SK-MEL-5 (cell line): ENCODE measurements at places on chromosomes 13 and 19.

DNA sequence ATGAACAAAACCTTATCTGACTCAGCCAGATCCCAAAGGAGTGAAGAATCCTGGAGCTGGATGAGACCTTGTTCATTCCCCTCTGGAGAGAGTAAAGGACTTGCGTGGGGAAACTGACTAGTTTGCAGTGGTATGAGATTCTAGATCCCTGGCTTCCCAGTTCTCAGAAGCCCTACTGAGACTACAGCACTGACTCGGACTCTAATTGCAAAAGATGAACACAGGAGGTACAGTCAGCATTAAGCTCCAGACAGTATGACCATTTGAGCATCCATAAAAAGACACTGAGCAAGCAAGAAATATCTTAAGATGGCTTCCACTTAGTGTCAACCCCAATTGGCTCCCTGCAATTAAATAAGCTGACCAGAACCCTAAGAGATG is 6.8 kb downstream of the ZC3H4 start:
- no peak for DNase-seq

DNA sequence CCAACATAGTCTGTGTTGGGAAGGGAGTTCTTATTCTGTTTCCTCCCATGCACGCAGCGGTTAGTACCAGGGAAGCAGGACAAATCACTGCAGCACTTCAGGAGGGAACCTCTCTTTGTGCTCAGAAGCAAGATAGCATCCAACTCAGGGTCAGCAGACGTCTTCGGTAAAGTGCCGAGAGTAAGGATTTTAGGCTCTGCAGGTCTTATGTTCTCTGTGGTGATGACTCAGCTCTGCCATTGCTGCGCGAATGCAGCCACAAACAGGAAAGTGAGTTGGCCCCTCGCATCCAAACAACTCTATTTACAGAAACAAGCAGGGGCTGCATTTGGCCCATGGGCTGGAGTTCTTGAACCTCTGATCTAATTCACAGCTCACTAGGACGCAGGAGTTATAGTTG is 122.1 kb upstream of the SPATA13 start:
- peak; percentile 68 for DNase-seq

GRCh38 chr19:13621413-13621812 is 115.1 kb upstream of the CACNA1A start:
- peak; percentile 87 for DNase-seq

GRCh38 chr19:46133101-46133627 is 8.7 kb upstream of the IGFL3 start:
- peak; percentile 41 for DNase-seq

GRCh38 chr19:1169921-1170885 is 3.9 kb downstream of the SBNO2 start:
- DNase-seq = peak; percentile 94

DNA sequence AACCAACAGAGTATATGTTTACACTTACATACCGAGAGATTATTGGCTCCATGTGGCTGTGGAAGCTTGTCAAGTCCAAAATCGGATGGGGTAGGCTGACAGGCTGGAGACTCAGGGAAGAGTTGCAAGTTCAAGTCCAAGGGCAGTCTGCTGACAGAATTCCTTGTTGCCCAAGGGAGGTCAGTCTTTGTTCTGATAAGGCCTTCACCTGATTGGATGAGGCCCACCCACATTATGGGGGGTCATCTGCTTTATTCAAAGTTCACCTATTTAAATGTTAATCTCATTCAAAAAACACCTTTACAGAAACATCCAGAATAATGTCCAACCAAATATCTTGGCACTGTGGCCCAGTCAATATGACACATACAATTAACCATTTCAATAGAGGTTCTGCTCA is 452.4 kb downstream of the KLF12 start:
- no peak for DNase-seq

GRCh38 chr13:62997038-62997599 is 1581.5 kb upstream of the PCDH20 start:
- peak; percentile 19 for DNase-seq

DNA sequence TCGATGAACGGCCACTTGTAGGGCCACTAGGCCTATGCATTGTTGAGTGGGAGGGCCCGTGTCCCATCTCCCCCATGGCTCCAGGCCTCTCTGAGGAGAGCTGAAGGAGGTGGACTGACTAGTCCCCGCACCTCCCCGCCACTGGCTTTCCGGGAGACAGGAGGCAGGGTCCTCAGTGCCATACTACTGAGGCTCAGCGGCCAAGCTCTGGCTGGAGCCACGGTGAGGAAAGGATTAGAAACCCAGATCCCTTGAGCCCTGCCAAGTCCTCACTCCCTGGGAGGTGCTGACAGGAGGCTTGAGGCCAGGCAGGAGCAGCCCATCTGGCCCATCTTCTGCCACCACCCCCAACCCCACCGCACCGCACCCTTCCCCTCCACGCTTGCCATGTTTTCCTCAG is 29.0 kb downstream of the CCDC8 start:
- DNase-seq = no peak

DNA sequence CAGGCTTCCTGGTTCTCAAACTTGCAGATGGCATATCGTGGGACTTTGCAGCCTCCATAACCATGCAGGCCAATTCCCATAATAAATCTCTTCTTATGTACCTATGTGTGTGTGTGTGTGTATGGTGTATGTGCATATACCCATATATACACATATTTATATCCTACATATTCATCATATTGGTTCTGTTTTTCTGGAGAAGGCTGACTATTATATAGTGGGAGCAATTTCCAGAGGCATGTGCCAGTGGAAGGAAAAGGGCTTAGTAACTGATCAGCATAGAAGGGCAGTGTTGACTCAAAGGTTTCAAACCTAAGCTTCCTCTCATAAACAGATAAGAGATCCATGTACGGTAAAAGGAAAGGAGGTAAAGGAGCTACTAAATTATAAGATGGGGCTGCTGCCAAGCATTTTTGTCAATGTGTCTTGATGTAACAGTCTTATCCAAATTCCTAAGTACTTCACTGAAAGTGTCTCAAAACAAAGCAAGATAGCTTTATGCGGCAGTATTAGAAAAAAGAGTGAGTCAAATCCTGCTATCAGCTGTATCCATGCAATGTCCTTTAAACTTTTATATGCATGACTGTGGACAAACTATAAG is 432.1 kb downstream of the TBC1D4 start:
- DNase-seq = no peak

- no peak for DNase-seq
Observed at GRCh38 chr13:20080377-20081164, 80.3 kb downstream of the GJA3 start.

DNA sequence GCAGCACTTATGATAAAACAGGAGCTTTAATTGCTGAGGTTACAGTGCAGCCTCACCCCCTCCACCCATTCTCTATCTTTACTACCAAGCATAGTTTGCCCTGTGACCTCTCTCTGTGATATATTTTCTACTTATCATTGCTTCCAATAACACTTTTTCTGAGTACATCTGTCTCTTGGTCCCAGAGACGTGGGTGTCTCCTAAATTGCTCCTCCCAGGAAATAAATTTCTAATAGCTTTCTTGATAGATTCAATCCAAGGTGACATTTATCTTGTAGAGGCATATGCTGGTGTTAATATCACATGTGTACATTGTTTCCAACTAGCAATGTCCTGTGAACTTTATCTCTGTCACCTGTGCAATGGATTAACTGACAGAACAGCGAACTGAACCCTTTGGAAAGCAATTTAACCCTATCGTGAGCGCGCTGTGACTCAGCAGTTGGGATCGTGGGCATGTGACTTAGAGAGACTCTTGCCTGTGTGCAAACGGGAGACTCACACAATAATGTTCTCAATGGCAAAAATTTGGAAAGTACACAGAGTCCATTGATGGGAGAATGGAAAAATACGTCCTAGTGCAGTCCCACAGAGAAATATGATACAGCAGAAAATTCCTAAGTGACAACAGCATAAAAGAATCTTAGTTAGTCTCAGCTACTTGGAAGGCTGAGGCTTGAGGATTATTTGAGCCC is 7.0 kb upstream of the MAP2K2 start:
- DNase-seq = peak; percentile 94

- no peak for DNase-seq
Observed at GRCh38 chr19:31555634-31556215, 206.5 kb upstream of the TSHZ3 start.
